ENCODE measurements at places on chromosomes 7 and 10.

- no peak for DNase-seq
Observed at GRCh38 chr10:74841265-74841973, 15.0 kb downstream of the KAT6B start.

- DNase-seq: peak; percentile 80
Observed at GRCh38 chr10:30687698-30688213, 58.2 kb upstream of the LYZL2 start.

- DNase-seq: no peak
Observed at GRCh38 chr10:122295451-122295809, 24.3 kb downstream of the BTBD16 start.

DNA sequence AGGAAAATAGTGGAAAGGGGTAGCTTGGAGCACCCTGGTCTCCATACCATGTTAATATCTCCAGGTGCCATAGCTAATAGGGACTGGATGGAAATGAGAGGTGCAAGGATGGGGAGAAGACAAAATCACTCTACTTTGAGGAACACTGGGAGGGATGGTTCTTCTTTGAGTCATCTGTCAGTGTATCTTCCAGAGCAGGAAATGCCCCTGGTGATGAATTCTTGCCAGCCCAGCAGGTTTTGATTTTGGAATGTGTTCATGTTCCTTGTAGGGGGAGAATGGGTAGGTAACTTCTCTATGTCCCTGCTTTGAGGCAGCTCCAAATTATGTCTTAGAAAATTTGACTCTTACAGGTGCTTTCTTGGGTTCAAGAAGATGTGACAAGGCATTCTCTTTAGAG is 177.0 kb upstream of the GLI3 start:
- no peak for DNase-seq

- no peak for DNase-seq
Observed at GRCh38 chr10:103080891-103081581, 112.0 kb downstream of the NT5C2 start.

- no peak for DNase-seq
Observed at GRCh38 chr7:25849500-25850184, 302.4 kb upstream of the NFE2L3 start.

GRCh38 chr7:127865466-127865865 is 165.8 kb downstream of the LRRC4 start:
- no peak for DNase-seq

DNA sequence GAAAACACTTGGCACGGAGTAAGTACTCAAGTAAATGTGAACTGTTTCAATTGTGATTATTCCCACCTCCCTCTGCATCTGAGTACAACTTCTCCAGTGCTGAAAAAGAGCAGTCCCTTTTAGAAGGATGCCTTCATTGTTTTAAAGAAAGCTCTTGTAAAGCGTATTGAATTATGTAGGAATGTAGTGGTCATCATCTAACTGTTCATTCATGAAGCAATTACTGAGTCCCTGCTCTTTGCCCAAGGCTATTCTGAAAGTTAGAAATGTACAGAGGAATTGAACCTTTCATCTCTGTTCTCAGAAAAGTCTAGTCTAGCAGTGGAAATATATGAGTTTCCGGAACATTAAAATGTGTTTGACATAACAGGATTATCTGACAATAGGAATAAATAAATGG is 127.8 kb downstream of the CACNB2 start:
- DNase-seq: no peak

DNA sequence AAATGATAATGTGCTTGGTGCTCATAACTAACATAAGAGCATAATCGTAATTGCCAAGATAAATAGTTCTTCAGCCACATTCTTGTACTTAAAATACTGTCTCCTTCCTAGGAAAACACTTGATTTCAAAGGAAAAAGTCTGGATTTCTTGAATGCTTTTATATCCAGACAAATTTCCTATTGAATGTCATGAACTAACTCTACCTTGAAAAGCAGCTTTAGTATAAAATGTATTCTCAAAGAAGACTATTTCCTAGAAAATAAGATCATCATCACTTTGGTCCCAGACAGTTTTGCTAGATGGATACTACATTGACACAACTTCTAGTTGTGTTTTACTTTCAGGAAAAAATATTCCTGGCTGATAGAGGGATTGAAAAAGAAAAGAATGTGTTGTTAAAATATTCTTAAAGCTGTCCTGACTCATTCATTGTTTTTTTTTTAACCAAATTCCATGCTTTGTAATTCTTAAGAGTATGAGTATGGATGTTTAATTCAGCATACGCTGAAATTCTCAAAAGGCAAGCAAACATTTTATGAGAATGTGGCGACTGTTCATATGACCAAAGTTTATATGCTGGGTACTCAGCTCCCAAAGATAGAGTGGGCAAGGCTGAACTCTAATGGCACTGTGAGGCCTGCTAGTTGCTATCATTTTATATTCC is 106.1 kb downstream of the PPP1R3A start:
- no peak for DNase-seq

GRCh38 chr7:107122486-107122911 is 46.3 kb upstream of the HBP1 start:
- DNase-seq: no peak

- peak; percentile 58 for DNase-seq
Observed at GRCh38 chr10:988667-989545, 672 bp downstream of the GTPBP4 start.

Measured in NCI-H82 (cell line).